ENCODE measurements at places on chromosomes 13 and 19.

DNA sequence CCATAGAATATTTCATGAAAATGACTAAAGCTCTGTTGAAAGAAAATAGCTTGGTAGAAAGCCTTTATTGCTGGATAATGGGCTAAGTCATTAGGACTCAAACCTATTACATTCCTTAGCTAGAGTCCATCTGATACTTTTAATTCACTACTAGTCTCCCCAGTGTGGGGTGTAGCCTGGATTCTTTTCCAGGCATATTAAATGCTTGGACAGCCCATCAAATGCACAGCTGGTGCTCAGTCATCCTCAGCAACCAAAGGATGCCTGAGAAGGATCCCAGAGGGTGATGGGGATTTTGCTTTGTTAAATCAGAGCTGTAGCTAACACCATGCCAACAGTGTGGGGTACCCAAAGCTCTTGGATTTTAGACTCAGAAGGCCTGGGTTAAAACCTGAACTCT lies 153.5 kb downstream of the DLEU7 start:
- no peak for DNase-seq

DNA sequence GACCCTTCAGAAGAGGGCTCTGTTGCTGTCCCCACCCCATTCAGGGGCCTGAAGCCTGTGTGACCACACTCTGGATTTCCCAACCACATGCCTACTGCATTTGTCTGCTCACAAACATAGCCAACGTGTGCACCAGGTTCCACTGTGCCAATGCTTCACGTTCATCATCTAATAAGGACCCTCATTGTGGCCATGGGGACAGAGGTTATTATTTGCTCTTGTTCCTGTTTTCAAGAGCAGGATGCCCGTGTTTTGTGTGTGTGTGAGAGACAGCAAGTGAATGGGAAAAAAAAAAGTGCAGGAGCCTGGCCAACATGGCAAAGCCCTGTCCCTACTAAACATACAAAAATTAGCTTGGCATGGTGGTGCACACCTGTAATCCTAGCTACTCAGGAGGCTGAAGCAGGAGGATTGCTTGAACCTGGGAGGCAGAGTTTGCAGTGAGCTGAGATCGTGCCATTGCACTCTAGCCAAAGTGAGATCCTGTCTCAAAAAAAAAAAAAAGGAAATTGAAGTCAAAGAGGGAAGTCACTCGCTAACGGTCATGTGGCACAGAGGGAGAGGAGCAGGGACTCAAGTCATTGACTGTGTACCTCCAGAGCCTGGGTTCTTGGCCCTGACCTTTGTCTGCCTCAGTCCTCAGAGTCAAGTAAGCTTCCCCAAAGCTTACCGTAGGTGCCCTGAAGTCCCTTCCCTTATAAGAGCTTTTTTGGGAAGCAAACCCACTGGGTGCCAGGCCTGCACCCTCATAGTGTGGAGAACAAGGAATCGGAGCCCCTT lies 6.9 kb downstream of the B3GNT8 start:
- DNase-seq: no peak

DNA sequence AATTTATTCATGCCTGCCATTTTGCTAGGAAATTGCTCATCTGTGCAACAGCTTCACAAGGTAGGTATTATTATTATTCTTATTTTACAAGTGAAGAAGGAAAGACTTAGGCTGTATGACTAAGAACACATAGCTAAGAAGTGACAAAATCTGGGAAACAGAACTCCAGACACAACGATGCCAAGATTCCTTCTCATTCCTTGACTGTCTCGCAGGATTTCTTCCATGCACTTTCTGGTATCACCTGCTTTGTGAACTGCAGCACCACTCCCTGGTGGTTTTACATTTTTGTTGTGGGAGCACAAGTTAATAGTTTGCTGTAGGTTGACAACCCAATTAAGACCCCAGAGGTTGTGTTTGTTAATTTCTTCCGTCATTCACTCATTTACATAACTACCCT lies 188.5 kb downstream of the LACC1 start:
- no peak for DNase-seq

GRCh38 chr19:42052241-42052863 lies 17.7 kb downstream of the GRIK5 start:
- no peak for DNase-seq

DNA sequence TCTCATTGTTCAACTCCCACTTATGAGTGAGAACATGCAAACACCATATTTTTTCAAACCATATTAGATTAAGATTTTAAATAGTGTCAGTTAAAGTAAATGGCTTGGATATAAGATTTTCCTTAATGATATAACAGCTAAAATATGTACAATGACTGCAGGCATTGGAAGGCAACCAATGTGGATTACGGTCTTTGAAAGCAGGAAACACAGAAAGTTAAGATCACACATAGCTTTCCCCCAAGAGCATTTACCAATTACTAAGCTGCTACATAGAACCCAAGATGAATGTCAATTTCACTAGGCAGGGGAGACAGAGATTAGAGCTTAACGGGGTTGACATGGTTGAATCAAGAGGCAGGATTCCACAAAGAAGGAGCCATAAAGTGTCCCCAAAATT lies 173.2 kb upstream of the TRPC4 start:
- no peak for DNase-seq

GRCh38 chr13:43996221-43996620 lies 116.5 kb downstream of the LACC1 start:
- DNase-seq: no peak

All from central memory CD8-positive, alpha-beta T cell (primary cell).